Inflammatory macrophage treated with lipopolysaccharide for 4 hours (primary cell): ENCODE measurements at places on chromosomes 7 and 10.

GRCh38 chr7:10116511-10116910 lies 857.2 kb upstream of the PHF14 start:
- DNase-seq: no peak

- DNase-seq: no peak
Measured at GRCh38 chr10:106661767-106662140, 502.8 kb downstream of the SORCS1 start.

DNA sequence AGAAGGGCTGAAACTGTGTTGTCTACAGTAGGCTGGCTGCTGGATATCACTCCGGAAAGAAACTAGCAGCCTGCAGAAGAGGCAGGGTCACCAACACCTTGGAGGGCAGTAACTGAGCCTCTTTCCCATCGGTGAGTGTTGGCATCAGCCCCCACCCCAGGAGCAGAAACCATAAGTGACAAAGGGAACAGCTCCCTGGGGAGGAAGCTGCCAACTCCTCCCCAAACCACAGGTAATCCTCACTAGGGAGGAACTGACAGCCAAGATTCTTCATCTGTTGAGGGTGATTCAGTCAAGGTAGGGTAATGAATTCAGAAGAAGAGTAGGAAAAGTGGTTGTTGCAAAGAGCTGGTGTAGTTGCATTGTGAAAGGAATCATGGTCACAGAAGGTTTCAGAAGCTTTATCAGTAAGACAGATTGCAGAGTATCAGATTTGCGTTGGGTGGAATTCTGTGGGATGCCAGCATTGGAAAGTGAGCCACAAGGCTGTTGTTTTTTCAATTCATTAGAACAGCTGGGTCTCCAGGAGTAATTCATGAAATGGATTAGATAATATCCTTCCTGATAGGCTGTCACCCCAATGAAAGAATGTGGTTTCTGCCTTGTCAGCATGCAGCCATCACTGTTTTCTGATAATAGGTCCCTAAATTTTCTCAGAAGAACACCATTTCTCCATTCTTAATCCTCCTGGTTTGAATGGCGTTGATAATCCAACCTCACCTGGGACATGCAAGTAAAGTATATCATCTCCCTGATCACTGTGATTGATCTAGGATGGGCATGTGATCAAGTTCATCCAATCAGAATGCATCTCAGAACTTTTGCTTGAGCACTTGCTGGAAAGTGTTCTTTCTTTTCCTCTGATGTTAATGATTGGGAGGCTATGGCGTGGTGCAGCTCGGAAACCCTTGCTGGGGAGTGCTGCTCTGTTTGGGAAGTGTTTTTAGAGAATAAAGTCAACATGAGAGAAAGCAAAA lies 75.0 kb upstream of the CTBP2 start:
- no peak for DNase-seq

DNA sequence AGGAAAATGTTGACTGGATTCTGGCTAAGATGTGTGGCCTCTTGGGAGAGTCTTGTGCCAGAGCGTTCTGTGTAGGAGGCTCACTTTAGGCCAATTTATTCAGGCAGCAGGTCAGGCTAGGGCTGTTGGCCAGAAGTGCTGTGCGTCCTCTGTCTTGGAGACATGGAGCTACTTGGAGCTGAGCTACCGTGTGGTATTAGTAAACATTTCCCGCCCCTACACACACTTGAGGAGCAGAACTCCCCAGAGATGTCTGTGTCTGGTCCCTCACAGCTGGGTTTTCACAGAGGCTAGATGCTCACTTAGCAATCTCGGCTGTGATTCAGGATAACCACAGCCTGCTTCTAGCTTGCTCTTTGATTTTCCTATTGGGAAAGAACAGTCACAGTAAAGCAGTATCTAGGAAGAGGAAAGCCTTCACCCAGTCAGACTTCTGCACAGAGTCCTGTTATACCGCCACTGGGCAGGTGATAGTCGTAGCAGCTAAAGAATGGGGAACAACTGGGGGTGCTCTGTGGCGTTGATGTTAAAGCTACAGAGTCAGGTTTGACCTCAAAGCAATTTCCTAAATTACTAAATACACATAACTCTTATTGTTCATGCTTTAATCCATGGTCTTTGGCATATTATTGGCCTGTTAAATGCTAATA lies 86.7 kb downstream of the MDFIC start:
- no peak for DNase-seq

- no peak for DNase-seq
Measured at GRCh38 chr10:133299738-133300137, 8.9 kb downstream of the TUBGCP2 start.

DNA sequence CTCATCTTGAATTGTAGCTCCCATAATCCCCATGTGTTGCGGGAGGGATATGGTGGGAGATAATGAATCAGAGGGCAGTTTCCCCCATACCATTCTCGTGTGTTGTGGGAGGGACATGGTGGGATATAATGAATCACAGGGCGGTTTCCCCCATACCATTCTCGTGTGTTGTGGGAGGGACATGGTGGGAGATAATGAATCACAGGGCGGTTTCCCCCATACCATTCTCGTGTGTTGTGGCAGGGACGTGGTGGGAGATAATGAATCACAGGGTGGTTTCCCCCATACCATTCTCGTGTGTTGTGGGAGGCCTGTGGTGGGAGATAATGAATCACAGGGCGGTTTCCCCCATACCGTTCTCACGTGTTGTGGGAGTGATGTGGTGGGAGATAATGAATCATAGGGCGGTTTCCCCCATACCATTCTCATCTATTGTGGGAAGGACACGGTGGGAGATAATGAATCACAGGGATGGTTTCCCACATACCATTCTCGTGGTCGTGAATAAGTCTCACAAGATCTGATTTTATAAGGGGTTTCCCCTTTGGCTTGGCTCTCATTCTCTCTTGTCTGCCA lies 271.0 kb downstream of the MAD1L1 start:
- peak; percentile 70 for DNase-seq

DNA sequence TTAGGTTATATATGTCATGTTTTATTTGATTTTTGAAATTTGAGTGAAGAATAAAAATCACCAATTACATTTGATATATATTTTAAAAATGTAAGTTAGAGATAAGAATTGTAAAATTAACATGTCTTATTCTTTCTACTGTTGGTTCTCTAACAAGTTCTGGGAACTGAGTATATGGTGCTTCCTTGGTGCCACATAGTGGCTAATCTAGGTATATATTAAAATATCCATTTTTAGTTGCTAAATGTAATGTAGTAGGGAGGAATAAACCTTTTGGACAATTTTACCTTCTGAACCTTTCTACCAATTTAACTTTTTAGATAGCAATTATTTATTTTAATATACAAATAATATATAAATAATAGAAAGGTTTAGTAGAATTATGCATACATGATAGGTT lies 17.5 kb downstream of the CFAP69 start:
- DNase-seq: peak; percentile 32

- no peak for DNase-seq
Measured at GRCh38 chr7:149713061-149713730, 60.2 kb downstream of the ZNF467 start.
